ENCODE measurements at places on chromosomes 7 and 10.

DNA sequence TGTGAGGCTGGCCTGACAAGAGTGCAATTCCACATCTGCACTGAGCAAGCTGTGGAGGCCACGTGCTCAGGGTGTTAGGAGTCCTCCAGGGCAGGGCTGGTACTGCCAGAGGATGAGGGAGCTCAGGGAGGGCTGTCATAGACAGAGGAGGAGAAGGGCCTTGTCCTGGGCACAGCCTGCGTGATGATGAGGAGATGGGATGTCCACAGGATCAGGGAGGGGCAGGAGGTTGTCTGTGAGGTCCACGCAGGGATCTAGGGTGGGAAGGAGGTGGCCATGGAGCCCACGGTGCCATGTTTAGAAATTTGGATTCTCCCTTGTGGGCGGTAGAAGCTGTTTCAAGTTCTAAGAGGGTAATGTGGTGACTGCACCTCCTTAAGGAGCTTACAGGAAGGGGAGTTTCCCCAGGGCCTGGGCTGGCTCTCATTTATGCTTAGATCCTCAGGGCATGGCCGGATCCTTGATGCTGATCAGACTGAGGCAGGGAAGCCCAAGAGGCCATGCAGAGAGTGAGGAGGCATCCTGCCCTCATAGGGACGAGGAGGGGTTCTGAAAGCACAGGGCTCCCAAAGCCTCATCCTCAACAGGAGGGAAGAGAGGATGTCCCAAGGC, 30.3 kb downstream of the CHAT start:
- no peak for DNase-seq

- DNase-seq, result no peak
Observed at GRCh38 chr10:16933783-16934182, 116.6 kb upstream of the RSU1 start.

GRCh38 chr10:5710859-5711258, 26.2 kb downstream of the TASOR2 start:
- DNase-seq, result no peak

DNA sequence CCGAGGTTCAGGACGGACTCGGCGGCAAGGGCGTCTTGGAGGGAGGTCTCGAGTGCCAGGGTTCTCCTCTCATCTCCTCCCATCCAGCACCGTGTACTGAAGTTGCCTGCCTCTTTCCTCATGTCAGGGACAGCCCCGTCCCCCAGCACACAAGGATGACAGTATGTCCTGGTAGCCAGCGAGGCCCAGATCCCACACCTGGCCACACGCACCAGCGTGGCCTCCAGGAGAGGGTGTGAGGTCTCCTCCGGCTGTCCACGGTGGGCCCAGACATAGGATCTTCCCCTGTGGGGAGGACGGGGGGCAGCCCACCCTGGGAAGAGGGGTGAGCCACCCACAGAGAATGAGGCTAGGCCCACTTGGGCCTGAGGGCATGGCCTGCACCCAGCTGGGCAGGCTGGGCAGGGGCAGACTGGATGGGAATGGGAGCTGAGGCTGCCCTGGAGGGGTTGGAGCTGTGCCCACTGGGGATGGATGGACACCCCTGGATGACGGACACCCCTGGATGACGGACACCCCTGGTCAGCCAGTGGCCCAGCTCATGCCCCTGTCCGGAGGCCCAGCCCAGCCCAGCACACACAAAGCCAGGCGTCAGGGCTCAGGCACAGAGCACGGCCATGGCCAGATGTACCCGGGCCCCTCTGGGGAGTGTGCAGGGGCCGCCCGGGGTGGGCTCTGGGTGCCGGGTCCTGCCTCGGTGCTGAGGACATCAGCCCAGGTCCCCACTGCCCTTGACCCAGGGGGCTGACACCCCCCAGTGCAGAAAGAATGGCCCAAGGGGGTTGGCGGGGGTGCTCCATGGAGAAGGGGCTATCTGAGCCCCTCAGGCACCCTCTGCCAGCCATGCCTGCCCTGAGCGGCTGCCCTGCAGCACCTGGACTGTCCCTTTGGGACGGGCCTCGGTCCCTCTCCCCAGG, 30.9 kb upstream of the CFAP46 start:
- DNase-seq, result no peak

GRCh38 chr7:133829336-133829897, 297.7 kb upstream of the LRGUK start:
- DNase-seq, result no peak

GRCh38 chr10:129959544-129960480, 4.3 kb downstream of the EBF3 start:
- DNase-seq, result no peak

- DNase-seq, result no peak
Observed at GRCh38 chr10:47023237-47024045, 112.2 kb downstream of the PTPN20 start.

DNA sequence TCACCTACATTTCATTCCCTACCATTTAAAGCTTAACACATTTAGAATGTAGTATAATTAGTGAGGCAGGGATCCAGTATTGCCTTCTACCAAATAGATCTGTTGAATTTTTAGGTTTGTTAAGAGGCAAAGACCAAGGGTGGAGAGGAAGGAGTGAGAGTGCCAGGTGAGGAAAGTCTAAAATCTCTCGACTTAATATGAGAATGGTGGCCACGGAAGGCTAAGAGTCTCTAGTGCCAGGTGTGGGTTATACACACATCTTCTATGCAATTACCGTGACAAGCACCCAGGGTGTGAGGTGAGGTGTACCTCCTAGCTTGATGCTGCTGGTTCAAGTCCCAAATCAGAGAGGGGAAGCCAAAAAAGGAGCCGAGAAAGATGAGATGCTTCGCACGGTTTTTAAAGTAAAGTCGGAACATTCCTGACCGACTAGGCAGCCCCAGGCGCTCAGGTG, 439 bp downstream of the IQUB start:
- DNase-seq, result peak; percentile 36

DNA sequence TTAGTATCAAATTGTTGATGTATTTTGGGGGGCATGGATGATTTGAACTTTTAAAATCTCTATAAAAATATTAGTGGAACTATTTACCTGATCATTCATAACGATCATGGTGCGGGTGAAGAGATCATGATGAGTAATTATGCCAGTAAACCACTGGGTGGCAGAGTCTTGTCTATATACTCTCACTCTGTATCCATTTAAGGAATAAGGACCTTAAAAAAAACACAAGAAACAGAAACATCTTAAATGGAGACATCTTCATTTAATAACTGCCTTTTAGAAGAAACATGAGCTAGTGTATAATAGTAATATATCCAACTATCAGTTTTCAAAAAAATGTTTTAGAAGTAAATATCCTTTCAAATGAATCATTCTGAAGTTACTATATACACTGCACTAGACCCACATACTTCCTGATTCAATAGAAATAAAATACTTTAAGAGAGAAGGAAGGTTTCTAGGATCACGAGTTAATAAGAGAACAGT, 84.0 kb downstream of the NRBF2 start:
- DNase-seq, result peak; percentile 17

DNA sequence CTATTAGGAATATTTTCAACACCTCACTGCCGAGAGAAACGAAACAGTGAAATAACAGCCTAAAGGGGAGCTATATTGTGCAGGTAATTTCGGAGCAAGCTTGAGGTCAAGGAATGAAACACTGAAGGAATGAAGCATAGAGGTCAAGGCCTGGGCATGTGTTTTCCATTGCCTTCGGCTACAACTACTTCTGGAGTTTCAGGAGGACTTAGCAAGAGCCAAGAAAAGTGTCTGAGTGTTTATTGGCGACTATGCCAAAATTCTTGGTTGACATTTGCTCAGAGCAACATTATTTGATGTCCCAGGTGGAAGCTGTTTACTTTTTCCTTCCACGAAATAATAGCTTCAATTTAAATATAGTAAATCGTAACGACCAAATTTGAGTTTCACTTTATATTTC, 89.6 kb upstream of the IFRD1 start:
- DNase-seq, result no peak

- DNase-seq, result no peak
Observed at GRCh38 chr10:123270221-123270620, 116.0 kb downstream of the BUB3 start.

DNA sequence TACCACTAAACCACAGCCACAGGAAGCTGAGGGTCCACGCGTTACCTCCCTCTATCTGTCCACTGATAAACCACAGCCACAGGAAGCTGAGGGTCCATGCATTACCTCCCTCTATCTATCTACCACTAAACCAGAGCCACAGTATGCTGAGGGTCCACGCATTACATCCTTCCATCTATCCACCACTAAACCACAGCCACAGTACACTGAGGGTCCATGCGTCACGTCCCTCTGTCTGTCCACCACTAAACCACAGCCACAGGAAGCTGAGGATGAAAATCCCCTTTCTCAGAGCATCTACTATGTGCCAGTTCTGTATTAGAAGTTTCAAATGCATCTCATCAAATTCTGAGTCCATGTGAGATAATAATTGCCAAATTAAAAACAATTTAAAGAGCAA, 589.3 kb downstream of the DNAJB6 start:
- no peak for DNase-seq
